GF-D8 (cell line): ENCODE measurements at places on chromosomes 6 and 20.

GRCh38 chr6:47587493-47587892 is 109.9 kb downstream of the CD2AP start:
- no peak for DNase-seq

GRCh38 chr6:160127270-160128124 is 5.9 kb downstream of the SLC22A1 start:
- DNase-seq = no peak

GRCh38 chr6:13450628-13451027 is 36.8 kb downstream of the GFOD1 start:
- DNase-seq = no peak

- no peak for DNase-seq
Measured at GRCh38 chr20:10789386-10789785, 115.6 kb upstream of the JAG1 start.

GRCh38 chr6:148711833-148712654 is 34.8 kb upstream of the UST start:
- DNase-seq = no peak

DNA sequence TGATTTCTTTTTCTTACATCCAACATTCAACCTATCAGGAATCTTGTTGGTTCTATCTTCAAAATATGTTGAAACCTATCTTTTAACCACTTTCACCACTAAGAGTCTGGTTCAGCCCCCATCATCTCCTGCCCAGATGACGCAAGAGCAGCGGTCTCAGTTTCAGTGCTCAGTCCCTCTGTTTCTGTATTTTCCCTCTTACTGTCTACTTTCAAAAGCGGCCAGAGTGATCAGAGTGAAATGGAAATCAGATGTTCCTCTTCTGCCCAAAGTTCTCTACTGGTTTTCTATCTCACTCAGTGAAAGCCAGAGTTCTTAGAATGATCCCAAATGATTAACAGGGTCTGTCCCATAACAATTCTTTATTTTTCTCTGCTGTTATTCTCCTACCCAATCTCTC is 147.9 kb upstream of the PDE7B start:
- no peak for DNase-seq

- peak; percentile 92 for DNase-seq
Measured at GRCh38 chr6:27893836-27894807, 18.1 kb downstream of the OR2B2 start.

GRCh38 chr20:14569641-14570040 is 232.2 kb upstream of the FLRT3 start:
- DNase-seq = no peak

GRCh38 chr6:169639653-169640278 is 62.1 kb downstream of the WDR27 start:
- DNase-seq = no peak

DNA sequence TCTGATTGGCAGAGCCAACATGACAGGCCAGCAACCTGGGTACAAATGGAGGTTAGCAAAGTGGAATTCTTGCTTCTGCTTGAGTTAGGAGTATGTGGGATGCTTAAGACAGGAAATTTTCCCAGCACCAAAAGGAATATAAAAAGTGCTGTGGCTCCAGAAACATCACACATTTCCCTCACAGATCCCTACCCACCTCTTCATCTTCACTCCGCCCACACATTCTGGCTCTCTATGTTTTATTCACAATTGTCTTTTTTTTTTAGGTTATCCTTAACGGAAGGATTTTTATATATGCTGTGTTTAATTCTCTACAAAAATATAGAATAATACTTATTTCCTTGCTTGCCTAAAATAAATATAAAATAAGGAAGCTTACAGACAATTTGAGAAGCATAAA is 563.3 kb upstream of the HS3ST5 start:
- DNase-seq = no peak

DNA sequence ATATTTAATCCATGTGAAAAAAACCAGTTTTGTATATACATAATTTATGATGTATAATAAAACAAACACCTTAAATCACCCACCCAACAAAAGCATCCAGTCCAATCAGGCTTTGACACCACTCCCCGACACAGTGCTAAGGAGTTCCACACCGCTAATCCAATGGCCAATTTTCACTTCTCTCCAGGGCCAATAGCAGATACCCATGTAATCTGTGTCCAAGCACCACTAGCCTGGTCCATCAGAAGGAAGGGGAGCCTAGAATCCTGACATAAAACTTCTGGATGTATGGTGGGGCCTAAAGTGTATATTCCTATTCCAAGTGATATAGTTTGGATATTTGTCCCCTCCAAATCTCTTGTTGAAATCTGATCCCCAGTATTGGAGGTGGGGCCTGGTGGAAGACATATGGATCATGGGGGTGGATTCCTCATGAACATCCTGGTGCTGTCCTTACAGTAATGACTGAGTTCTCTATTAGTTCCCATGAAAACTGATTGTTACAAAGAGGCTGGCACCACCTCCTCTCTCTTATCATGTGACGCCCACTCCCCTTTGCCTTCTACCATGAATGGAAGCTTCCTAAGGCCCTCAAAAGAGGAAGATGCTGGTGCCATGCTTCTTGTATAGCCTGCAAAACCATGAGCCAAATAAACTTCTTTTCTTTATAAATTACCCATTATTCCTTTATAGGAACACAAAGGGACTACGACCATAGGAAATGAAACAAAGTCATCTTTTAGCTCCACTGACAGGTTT is 20.8 kb downstream of the RALGAPA2 start:
- DNase-seq = no peak

DNA sequence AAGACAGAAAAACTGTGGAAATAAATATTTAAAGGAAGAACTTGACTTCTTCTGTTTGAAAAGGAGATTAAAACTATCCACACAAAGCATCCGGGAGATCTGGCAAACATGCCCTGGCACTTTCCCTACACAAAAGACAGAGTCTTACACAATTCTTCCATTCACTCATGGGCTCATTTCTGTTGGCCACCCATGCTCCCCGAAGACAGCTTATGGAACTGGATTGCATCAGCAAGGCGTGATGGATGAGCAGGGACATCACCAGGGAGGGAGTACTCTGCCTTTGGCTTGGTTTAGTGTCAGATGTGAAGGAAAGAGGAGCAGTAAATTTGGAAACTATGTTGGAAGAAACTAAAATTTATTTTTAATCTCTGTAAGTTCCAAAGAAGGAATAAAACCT is 379.3 kb downstream of the CD109 start:
- no peak for DNase-seq

GRCh38 chr6:127083231-127083962 is 35.1 kb upstream of the RSPO3 start:
- no peak for DNase-seq

GRCh38 chr20:11350126-11351005 is 567.3 kb upstream of the BTBD3 start:
- no peak for DNase-seq

GRCh38 chr6:89144354-89144906 is 1.4 kb upstream of the PM20D2 start:
- DNase-seq = peak; percentile 23

DNA sequence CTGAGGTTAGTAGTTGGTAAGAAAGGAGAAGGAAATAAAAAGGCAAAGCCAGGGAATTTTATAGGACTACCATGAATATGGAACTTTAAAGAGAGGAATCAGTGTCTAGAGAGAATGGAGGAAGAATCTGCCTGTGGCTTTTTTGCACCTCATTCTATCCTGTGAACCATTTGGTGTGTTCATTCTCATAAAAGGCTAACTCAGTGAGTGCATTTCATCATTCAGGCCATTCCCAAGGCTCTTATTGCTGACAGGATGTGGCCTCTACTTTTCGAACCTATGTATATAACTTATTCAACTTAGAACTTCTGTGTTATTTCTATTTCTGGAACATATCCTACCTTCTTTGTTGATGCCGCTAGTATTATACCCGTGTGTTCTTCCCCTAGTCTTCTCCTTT is 27.1 kb downstream of the HSF2 start:
- DNase-seq = no peak
